ENCODE measurements at places on chromosomes 1 and 21.

DNA sequence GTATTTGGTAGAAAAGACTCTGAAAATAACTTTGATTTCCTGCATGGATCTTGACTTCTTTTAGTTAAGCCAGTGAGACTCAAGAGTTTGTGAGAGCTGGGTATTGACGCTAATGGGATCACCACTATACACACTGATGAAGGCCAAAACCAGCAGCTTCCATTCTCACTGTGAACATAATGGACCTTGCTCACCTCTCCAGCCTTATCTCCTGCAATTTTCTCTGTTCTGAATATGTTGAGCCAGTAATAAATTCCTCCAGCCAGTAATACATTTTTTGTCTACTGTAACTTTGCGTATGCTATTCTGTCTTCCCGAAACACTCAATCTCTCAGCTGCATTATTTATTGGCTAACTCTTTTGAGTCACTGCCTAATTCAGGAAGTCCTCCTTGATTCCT, 111.6 kb upstream of the PPP2R5A start:
- DNase-seq: no peak

DNA sequence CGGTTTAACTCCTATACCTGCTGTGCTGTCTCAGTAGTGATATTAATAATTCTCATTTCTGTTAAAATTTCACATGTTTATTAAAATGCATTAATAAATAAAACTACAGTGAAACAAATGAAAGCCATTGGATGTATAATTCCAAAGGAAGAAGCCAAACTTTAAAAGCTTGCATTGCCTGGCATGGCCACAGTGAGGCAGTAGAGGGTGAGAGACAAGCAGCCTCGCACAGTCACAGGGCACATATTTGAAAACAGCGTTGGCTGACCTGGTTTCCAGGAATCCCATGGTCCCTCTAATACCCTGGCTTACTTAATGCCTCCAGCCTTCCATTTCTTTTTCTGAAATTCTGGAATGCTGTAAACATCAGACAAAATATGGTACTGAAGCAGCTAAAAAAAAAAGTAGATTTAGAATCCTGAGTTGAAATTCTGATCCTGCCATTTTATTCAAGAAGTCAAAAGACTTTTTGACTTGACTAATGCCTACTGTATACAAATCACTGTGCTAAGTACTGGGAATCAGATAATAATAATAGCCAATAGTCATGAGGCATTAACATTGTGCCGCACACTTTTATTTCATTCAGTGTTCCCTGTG, 6.7 kb upstream of the RNASEL start:
- peak; percentile 68 for DNase-seq

- DNase-seq: no peak
These were observed at the start of gene RGS7 for GRCh38 chr1:241356519-241357365. RGS7 (minus strand) TSS chr1:241357205.

DNA sequence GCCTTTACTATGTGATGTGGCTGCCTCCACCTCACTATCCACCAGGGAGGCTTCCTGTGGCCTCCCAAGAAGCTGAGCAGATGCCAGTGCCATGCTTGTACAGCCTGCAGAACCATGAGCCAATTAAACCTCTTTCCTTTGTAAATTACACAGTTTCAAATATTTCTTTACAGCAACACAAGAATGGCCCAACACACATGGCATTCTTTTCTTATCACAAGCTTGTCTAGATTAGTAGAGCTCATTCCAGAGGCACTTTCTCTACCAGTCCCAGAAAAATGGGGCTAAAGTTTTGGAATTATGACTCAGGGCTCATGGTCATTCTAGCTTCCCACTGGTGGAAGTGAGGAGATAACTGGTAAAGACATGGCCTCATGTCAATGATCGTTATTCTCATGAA, 655.2 kb downstream of the LMO4 start:
- DNase-seq: no peak

DNA sequence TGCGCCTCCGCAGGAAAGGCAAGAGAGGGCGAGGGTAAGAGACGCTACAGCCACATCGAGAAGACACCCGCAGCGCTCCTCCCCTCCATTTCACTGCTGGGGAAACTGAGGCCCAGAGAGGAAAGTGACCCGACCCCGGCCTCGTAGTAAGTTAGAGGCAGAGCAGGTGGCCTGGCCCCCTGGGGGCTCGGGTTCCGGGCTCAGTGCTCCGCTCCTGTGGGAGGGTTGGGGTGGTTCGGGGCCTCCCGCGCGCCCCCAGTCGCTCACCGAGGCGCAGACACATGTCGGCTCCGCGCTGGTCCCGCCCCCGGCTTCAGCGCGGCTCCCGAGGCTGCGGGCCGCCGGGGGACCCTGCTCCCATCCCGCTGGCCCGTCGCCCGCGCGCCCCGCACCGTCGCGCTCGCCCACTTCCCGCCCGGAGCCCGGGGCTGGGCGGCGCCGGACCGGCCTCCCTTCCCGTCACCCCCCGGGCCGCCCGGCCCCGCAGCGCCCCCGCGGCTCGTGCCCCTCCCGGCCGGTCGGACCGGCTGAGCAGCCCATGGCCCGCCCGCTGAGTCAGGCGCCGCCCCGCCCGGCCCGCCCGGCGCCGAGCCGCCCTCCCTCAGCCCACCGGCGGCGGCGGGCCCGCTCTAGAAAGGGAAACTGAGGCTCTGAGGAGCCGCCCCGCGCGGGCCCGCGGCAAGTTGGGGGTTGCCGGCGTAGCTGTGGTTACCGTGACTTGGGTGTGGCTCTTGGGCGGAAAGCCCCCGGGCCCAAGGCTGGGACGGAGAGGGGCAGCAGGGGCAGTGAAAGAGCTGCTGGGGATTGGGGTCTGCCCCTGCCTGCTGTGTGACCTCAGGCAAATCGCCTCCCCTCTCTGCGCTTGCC, at the start of gene TMEM54:
TSS of gene TMEM54 (minus strand) at position 434 of the 867 bp plus-strand sequence. CDS start at position 283, 151 bp downstream.
- no peak for DNase-seq

- DNase-seq: no peak
These were observed 727.6 kb upstream of the NEGR1 start for GRCh38 chr1:73009938-73010337.

Measured in activated CD8-positive, alpha-beta memory T cell treated with anti-CD3 and anti-CD28 coated beads, Interleukin-2, amount 50 U/mL, for 4 hours (primary cell).